ENCODE measurements at places on chromosomes 1 and 21.
A peak's percentile ranks its signal among the peaks of the same experiment; 100 is the strongest.

DNA sequence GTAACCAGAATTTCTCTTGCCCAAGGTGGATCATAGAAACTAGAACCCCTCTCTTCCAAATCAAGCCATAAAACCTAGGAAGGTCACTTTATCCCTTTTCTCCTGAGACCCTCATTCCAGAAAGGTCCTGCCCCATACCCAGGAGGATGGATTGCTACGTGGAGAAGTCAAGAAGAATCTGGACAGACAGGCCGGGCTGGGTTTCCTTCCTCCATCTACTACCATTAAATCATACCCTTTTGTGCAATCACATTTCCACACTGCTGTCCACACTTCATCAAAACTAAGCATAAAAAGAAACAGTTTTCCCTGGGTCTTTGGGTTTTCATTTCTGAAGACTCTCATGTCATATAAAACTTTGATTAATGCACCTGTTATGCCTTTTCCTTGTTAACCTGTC is 65.4 kb downstream of the C21orf91 start:
- no peak for DNase-seq

- DNase-seq = no peak
Observed at GRCh38 chr1:77824694-77825093, 45.2 kb downstream of the MIGA1 start.

- no peak for DNase-seq
Observed at GRCh38 chr1:111032295-111032897, 68.7 kb upstream of the LRIF1 start.

DNA sequence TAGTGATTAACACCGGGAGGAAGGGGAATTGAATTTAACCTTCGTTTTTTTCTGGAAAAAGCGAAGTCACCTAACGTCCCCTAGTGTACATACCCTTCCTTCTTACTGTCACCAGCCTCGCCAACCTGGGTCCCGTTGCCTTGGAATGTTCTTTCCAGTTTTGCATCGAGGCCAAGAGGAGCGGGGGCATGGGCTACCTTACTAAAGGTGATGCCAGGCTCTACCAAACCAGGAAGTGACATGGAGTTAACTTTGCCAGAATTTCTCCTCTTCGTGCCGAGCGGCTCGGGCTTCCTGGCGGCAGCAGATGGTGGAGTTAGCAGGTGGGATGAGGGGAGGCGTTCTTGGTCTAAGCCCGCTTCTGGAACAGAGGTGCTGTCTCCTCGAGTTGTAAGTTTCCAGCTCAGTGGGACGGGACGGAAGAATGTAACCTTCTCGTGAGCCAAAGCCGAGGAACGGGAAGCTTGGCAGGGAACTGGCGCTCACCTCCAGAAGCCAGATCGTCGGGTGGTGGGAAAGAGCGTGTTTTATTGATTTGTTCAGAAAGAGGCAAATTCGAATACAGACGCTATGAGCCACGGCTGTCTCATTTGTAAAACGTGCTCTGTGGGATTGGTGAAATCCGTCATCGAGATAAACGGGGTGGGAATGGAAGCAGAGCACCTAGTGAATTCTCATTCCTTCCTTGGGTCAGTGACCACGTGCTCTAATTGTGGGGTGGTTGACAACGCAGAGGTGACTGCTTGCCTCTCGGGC is 486 bp downstream of the NIPAL3 start:
- no peak for DNase-seq

- no peak for DNase-seq
Observed at GRCh38 chr1:59516881-59517280, 220.0 kb downstream of the FGGY start.

- no peak for DNase-seq
Observed at GRCh38 chr1:244920911-244921761, 56.8 kb upstream of the HNRNPU start.

DNA sequence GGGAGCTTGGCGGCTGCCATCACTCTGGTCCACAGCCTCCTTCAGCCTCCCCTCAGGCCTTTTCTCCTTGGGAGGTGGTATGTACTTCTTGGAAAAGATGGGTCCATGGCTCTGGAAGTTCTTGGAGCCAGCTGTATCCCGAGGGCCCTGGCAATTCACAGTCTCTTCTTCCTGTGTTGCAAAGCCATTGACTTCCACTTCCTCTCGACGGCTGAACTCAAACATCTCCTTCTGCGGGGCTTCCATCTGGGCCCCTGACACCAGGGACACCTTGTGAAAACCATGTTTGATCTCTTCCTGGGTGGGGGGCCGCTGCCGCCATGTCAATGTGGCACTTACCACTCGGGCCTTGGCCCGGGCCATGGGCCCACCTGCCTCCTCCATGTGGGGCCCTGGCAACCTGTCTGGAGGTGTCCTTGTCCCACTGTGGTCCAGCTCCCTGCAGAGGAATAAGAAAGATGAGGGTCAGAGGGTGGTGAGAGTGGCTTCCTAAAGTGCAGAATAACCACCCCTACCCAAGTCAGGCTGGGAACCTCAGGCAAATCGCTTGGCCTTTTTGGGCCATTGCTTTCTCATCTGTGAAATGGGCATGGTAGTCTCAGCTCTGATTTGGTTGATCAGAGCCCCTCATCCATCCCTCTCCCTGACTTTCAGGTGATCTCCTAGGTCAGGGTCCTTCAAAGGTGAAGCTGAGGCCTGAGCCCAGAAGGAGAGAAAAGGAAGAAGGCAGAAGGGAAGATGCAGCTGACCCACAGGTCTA is 7.5 kb downstream of the CRYBG2 start:
- DNase-seq = no peak

GRCh38 chr1:65674522-65674921 is 118.2 kb upstream of the PDE4B start:
- DNase-seq = no peak

- no peak for DNase-seq
Observed at GRCh38 chr1:23168079-23168444, 594 bp downstream of the LUZP1 start.

DNA sequence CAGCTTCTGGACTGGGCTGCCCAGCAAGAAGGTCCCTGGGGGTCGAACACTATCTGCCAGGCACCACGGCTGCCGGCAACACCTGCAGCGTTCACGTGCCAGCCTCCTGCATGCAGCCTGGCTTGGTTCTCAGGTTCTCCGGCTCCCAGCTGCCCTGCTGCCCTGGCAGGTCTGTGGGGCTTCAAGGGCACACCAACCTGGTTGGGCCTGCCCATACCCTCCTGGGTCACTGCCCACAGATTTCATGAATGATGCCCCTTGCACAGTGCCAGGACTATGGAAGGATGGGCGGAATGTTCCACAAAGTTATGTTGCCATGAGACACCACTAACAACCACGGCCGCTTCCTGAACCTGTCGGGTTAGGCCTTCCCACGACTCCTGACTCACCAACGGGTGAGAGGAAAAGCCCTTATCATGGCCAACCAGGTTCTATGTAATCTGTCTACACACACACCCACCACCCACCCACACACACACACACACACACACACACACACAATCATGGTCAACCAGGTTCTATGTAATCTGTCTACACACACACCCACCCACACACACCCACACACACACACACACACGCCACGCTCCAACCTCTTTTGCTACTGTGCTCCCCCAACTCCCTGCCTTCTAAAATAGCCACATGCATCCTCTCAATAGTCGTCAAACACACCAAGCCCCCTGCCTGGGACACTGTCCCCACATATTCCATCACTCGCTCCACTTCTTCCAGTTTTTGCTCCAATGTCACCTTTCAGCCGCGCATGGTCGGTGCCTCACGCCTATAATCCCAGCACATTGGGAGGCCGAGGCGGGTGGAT is 32.2 kb downstream of the HSPG2 start:
- DNase-seq = no peak

- no peak for DNase-seq
Observed at GRCh38 chr1:222547944-222548671, at the start of gene HHIPL2. Gene HHIPL2, minus strand, starts transcription at chr1:222548104. Its CDS starts 60 bp downstream, at chr1:222548044.

DNA sequence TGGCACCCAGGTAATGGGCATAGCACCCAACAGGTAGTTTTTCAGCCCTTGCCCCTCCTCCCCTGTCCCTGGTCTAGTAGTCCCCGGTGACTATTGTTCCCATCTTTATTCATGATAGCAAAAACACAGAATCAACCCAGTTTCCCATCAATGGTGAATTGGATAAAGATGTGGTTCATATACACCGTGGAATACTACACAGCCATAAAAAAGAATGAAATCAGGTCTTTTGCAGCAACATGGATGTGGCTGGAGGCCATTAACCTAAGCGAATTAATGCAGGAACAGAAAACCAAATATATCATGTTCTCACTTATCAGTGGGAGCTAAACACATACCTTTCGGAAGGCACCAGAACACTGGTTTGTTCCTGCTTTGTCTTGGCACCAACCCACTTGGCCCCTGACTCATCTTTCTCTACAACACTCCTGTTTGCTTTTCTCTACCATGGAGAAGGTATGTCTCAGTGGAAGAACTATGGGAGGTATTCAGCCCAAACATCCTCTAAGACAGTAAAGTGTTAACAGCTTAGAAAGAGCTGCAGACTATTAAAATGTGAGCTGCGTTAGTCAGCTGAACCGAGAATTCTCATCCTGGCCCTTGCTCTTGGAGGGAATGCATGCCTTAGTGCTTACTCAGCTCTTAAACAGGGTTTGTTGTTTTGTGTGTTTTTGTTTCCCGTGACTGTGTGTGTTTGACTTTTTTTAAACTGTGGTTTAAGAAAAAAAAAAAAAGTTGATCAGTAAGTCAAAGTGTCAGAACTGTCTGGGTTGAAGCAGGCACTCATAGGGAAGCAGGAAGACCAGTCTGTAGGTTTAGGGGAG is 203.0 kb downstream of the TOMM20 start:
- DNase-seq = peak; percentile 52

All from activated CD8-positive, alpha-beta memory T cell treated with anti-CD3 and anti-CD28 coated beads for 24 hours (primary cell).